Left hindlimb (tissue), 1 donor: ENCODE measurements at places on chromosomes 11 and 22.

DNA sequence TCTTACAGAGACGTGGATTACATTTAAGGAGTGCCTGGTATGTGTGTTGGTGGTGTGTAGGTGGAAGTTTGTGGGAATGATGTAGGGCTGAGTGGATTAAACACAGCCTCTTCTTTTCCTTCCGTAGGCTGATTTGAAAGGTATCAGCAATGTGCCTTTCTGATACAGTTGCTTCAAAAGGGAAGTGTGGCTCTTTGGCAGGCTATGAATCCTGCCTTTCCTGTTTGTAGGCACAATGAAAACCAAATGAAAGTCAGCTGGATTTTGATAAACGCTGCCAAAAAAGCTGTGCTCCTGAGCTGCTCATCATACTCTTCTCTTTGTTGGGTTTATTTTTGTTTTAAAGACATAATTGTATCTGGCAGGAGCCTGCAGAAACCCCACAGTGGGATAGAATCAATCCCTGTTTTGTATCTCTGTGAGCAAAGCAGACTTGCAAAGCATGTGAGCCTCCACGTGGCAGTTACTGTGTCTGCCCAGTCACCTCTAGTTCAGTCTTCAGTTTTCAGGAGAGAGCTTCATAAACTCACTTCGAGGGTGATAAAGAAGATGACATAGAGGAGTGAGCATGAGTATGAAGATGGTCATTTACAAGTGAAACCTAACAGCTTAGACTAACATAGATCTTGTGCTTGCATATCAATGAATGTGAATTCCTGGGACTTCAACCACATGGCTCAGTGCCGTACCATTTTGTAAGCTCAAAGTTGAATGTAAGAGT lies 655.7 kb upstream of the KIRREL3 start:
- no peak for DNase-seq

- DNase-seq: no peak
Observed at GRCh38 chr11:70483077-70483861, 84.9 kb downstream of the CTTN start.

DNA sequence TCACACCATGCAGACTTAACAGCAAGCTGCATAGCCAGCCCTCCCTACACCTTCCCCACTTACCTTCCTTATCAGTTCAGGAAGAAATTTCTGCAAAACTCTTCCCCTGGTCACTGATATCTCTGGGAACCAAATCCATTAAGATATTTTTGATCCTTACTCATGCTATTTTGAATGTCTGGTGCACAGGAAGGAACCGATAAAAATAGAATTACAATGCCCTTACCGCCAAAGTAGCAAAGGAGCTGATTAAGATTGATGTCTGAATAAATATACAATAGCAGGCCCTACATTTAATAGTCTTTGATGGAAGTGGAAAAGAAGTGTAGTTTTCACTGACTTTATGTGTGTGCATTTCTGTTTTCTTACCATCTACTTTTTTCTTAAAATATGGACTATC lies 117.3 kb downstream of the MPPED2 start:
- DNase-seq: no peak

DNA sequence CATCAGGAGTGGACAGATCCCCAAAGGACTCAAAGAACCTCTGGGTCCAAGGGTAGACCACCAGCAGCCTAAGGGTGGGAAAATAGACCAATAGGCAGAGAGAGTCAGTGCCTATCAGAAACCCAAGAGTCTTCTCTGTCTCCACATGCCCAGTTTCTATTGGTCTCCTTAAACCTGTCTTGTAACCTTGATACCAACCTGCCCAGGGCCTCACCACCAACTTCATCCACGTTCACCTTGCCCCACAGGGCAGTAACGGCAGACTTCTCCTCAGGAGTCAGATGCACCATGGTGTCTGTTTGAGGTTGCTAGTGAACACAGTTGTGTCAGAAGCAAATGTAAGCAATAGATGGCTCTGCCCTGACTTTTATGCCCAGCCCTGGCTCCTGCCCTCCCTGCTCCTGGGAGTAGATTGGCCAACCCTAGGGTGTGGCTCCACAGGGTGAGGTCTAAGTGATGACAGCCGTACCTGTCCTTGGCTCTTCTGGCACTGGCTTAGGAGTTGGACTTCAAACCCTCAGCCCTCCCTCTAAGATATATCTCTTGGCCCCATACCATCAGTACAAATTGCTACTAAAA lies at the start of gene HBB:
TSS of gene HBB (minus strand) at position 340 of the 579 bp plus-strand sequence. CDS start at position 290, 50 bp downstream.
- no peak for DNase-seq

DNA sequence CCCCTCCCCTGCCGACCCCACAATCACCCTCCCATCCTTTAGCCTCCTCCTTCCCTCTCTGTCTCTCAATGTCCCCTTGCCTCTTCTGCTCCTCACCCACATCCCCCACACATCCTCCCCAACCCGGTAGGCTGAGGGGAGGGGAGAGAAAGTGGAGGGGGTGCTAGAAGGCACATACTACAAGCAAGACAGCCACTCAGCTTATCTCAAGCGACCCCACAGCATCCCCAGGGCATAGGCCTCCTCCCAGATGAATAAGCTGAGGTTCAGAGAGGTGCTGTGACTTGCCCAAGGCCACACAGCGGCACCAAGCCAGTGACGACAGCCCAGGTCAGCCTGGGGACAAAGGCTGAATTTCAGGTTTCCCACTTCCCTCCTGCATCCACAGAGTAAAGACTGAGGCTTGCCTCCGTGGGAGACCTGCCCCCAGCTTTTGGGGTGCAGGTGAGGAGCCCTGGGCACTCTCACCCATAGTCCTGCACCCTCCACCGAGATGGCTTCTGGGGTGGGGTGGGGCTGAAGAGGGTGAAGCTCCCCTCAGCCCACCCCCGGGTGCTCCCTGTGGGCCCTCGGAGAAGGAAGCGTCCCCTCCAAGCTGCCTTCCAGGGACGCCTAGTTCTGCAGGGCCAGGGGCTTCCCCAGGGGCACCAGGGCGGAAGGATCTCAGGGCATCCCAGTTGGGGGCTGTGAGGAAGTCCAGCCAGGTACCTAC lies 511 bp downstream of the RAC2 start:
- DNase-seq: no peak
